ENCODE measurements at places on chromosomes 1 and 21.

GRCh38 chr1:205610901-205611466 is 20.8 kb downstream of the ELK4 start:
- H3K27ac ChIP-seq: peak overlapping the region; percentile 72
- H3K4me3 ChIP-seq: peak overlapping the region; percentile 8
- no peaks in the 10 kb centered on the region for H3K27me3 ChIP-seq
- H3K4me1 ChIP-seq: peaks cover 43% of the 10 kb centered on the region
- peaks cover 75% of the 10 kb centered on the region for H3K36me3 ChIP-seq

DNA sequence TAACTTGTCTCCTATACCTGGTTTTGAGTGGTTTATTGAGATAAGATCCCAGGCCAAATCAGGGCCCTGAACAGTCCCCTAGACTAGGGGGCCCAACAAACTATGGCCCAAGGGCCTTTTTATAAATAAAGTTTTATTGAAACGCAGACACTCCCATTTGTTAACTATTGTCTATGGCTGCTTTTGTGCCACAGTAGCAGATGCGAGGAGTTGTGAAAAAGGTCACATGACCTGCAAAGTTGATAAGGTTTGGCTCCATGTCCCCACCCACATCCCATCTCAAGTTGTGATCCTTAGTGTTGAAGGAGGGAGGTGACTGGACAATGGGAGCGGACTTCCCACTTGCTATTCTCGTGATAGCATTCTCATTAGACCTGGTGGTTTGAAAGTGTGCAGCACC is 29.5 kb upstream of the RAB4A start:
- H3K4me1 ChIP-seq: no peaks in the 10 kb centered on the region
- no peak overlapping the region for H3K27ac ChIP-seq
- no peak for DNase-seq
- peaks cover 9% of the 10 kb centered on the region for H3K36me3 ChIP-seq
- peaks cover 18% of the 10 kb centered on the region for H3K27me3 ChIP-seq

DNA sequence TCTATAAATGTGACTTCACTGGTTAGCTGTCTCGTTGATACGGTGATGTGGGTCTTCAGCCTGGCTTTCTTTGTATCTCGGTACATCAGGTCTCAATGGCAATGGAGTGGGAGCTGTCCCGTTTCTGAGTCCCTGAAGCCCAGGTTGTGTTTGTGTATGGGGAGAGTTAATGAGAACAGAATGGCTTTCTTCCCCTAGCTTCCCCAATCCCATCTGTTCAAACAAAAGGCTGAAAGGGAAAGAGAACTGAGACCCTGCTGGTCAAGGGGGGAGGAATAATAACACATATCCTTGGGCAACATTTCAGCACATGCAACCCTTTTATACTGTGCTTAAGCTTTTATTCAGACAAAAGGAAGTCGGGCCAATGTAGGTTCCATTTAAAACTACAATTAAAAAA is 28.4 kb upstream of the CASQ2 start:
- no peaks in the 10 kb centered on the region for H3K36me3 ChIP-seq
- no peaks in the 10 kb centered on the region for H3K4me1 ChIP-seq
- no peak for DNase-seq

DNA sequence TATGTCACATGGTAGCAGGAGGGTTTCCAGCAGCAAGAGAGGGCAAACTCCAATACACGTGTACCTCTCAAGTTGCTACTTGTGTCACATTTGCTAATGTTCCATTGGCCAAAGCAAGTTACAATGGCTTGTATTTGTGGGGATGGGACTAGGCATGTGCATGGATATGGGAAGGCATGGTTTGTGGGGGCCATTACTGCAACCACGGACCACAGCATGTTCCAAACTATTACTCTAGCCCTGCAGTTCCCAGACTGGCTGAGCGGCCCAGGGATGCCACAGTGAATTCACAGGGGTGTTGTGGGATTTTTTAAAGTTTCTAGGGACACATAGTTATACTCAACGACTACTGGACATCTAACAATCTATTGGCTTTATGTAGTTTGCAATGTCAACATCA is 133.1 kb downstream of the GIPC2 start:
- H3K27ac ChIP-seq: no peak overlapping the region
- H3K27me3 ChIP-seq: no peaks in the 10 kb centered on the region
- no peak overlapping the region for H3K4me3 ChIP-seq
- no peak for DNase-seq
- H3K36me3 ChIP-seq: no peaks in the 10 kb centered on the region
- H3K4me1 ChIP-seq: no peaks in the 10 kb centered on the region

GRCh38 chr1:203765029-203765837 is at the start of gene LAX1:
LAX1 (plus strand) TSS chr1:203765183; CDS start chr1:203765566, 383 bp downstream.
- DNase-seq: peak; percentile 78
- peaks cover 36% of the 10 kb centered on the region for H3K4me1 ChIP-seq
- peak within 1 kb of the TSS; percentile 99 for H3K27ac ChIP-seq
- peaks cover 27% of the 10 kb centered on the region for H3K36me3 ChIP-seq
- peak within 1 kb of the TSS; percentile 90 for H3K4me3 ChIP-seq
- H3K27me3 ChIP-seq: no peaks in the 10 kb centered on the region

- peaks cover 16% of the 10 kb centered on the region for H3K4me1 ChIP-seq
- peak; percentile 91 for DNase-seq
- H3K27me3 ChIP-seq: no peaks in the 10 kb centered on the region
- no peak overlapping the region for H3K4me3 ChIP-seq
- H3K27ac ChIP-seq: peak overlapping the region; percentile 97
- peaks cover 31% of the 10 kb centered on the region for H3K36me3 ChIP-seq
These were observed 1.2 kb downstream of the ANP32E start for GRCh38 chr1:150234566-150235293.

GRCh38 chr1:224292419-224292818 is 37.6 kb downstream of the NVL start:
- no peaks in the 10 kb centered on the region for H3K4me1 ChIP-seq
- H3K27me3 ChIP-seq: no peaks in the 10 kb centered on the region

GRCh38 chr1:107867897-107868296 is 97.1 kb downstream of the VAV3 start:
- no peak for DNase-seq
- peaks cover 7% of the 10 kb centered on the region for H3K36me3 ChIP-seq
- H3K4me3 ChIP-seq: no peak overlapping the region
- H3K4me1 ChIP-seq: peaks cover 25% of the 10 kb centered on the region
- no peak overlapping the region for H3K27ac ChIP-seq

DNA sequence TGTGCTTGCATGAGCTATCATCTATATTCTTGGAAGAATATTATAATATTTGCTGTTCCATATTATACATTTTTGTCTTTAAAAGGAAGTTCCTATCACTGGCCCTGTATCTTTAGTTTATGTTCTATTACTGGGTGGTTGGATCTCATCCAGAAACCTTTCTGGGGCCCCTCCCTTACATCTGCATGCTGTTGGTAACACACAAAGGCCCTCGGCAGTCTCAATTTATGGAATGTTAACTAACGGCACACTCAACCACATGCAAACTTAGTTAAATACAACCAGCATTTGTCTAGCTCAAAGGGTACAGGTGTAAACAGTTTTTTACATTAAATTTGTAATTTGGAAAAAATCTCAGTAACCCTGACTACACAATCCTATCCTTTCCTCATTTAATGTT is 9.7 kb upstream of the HYI start:
- no peak for DNase-seq
- no peaks in the 10 kb centered on the region for H3K36me3 ChIP-seq
- no peak overlapping the region for H3K4me3 ChIP-seq
- H3K4me1 ChIP-seq: peaks cover 9% of the 10 kb centered on the region
- H3K27me3 ChIP-seq: peaks cover 17% of the 10 kb centered on the region
- no peak overlapping the region for H3K27ac ChIP-seq

DNA sequence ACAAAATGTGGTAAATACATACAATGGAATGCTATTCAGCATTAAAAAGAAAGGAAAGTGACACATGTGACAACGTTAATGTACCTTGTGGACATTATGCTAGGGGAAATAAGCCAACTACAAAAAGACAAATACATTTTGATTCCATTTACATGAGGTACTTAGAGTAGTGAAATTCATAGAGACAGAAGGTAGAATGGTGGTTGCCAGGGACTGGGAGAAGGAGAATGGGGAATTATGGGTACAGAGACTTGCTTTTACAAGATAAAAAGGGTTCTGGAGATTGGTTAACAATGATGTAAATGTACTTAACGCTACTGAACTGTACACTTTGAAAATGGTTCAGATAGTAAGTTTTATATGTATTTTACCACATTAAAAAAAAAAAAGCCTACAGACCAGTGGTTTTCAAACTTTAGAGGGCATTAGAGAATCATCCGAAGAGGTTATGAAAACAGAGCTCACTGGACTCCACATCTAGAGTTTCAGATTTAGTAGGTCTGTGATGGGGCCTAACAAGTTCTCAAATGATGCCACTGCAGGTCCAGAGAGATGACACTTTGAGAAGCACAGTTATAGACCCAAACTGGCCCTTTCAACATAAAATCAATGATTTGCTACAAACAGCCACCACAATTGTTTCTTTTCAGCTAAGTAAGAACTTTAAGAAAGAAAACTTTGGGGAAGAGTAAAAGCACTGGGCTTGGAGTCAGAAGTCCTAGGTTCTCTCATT is 9.6 kb upstream of the ADCY10 start:
- no peaks in the 10 kb centered on the region for H3K27me3 ChIP-seq
- H3K4me3 ChIP-seq: no peak overlapping the region
- peaks cover 4% of the 10 kb centered on the region for H3K4me1 ChIP-seq
- H3K36me3 ChIP-seq: peaks cover 10% of the 10 kb centered on the region
- no peak overlapping the region for H3K27ac ChIP-seq
- DNase-seq: no peak

- no peak overlapping the region for H3K4me3 ChIP-seq
- peaks cover 44% of the 10 kb centered on the region for H3K4me1 ChIP-seq
- H3K36me3 ChIP-seq: no peaks in the 10 kb centered on the region
- H3K27me3 ChIP-seq: peaks cover 14% of the 10 kb centered on the region
These were observed 60.1 kb upstream of the COA6 start for GRCh38 chr1:234313171-234313570.

- no peak overlapping the region for H3K4me3 ChIP-seq
- H3K27ac ChIP-seq: no peak overlapping the region
- no peaks in the 10 kb centered on the region for H3K36me3 ChIP-seq
These were observed 61.8 kb upstream of the LAMC2 start for GRCh38 chr1:183124259-183124658.

DNA sequence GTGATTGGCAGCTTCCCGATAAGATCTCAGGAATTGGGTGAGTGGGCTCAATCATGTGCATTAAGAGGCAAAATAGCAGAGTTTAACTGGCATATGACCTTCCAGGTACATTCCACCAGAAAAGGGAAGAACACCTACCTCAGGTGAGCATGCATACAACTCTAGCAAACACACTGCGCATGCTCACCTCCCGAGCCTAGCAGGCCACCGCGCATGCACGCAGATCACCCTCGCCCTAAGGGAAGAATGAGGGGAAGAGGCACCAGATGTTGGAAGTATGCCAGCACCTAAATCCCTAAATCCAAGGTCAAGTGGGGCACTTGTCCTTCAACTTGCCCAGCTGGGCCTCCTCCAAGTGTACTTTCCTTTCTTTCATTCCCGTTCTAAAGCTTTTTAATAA is 23.6 kb upstream of the CBR3 start:
- DNase-seq: no peak
- peaks cover 9% of the 10 kb centered on the region for H3K4me1 ChIP-seq
- no peaks in the 10 kb centered on the region for H3K36me3 ChIP-seq
- H3K27ac ChIP-seq: no peak overlapping the region

DNA sequence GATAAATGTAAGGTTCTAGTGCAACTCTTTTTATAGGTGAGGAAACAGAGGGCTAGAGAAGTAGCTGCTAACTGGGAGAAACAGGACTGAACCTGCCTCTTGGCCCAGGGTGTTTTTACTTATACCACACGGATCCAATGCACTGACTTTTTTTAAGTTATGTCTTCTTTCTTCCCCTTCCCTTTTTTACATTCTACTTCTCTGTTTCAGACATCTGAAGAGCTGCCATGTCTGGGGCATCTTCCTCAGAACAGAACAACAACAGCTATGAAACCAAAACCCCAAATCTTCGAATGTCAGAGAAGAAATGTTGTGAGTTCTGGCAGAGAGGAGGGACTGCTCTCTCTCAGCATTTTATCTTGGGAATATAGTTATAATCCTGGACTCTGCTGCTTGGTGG is 1.4 kb downstream of the PFKFB2 start:
- no peak overlapping the region for H3K27ac ChIP-seq
- H3K36me3 ChIP-seq: peaks cover 7% of the 10 kb centered on the region
- no peak overlapping the region for H3K4me3 ChIP-seq
- H3K27me3 ChIP-seq: peaks cover 7% of the 10 kb centered on the region
- no peak for DNase-seq

- no peak for DNase-seq
- H3K27me3 ChIP-seq: peaks cover 80% of the 10 kb centered on the region
- peak overlapping the region; percentile 44 for H3K27ac ChIP-seq
- peaks cover 3% of the 10 kb centered on the region for H3K4me1 ChIP-seq
- H3K36me3 ChIP-seq: peaks cover 5% of the 10 kb centered on the region
These were observed 1.6 kb downstream of the PAX7 start for GRCh38 chr1:18632218-18632588.

DNA sequence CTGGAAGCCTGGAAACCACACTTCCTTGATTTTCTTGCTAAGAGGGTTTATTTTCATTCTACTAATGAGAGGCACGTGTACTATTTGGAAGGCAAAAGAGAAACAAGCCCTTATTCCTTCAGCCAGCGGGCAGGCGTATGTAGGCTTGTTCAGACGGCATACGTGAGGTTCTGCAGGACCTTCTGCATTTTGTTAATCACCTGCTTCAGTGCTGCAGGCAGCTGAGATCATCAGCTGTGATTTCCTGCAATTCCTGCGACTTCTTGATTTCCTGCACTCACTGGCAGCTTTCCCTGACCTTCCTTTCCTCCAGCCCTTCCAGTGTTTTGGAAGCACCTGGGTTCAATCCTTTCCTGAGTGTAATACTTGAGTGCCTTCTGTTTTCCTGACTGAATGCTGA is 43.4 kb downstream of the TSNAX start:
- H3K27me3 ChIP-seq: peaks cover 4% of the 10 kb centered on the region
- peaks cover 11% of the 10 kb centered on the region for H3K36me3 ChIP-seq
- no peak overlapping the region for H3K27ac ChIP-seq
- DNase-seq: no peak

- no peak overlapping the region for H3K27ac ChIP-seq
- H3K36me3 ChIP-seq: no peaks in the 10 kb centered on the region
- peaks cover 3% of the 10 kb centered on the region for H3K27me3 ChIP-seq
- no peaks in the 10 kb centered on the region for H3K4me1 ChIP-seq
- no peak overlapping the region for H3K4me3 ChIP-seq
- no peak for DNase-seq
These were observed 134.2 kb downstream of the ROR1 start for GRCh38 chr1:63908016-63908415.

GRCh38 chr1:234943836-234944402 is 184.7 kb downstream of the TOMM20 start:
- peaks cover 15% of the 10 kb centered on the region for H3K36me3 ChIP-seq
- no peaks in the 10 kb centered on the region for H3K27me3 ChIP-seq
- H3K4me1 ChIP-seq: peaks cover 21% of the 10 kb centered on the region
- H3K4me3 ChIP-seq: no peak overlapping the region
- DNase-seq: no peak
- peak overlapping the region; percentile 10 for H3K27ac ChIP-seq

GRCh38 chr1:163436140-163436812 is 114.5 kb downstream of the NUF2 start:
- no peaks in the 10 kb centered on the region for H3K4me1 ChIP-seq
- H3K4me3 ChIP-seq: no peak overlapping the region
- no peak overlapping the region for H3K27ac ChIP-seq

DNA sequence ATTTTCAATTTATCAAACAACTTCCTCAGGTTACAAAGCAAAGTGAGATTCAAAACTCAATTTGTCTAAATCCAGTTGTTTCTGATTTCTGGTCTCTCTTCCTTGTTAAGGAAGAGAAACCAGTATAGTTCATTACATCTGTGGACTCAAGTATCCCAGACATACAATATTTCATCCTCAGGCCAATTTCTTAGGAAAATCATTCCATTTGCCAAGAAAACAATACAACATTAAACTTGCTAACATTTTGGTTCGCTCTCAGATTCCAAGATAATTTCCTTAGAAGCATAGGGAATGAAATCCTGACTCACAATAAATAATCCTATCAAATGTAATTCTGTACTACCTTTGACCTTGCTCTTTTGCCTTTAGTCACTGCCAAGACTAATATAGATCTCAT is 11.2 kb upstream of the TTLL7 start:
- DNase-seq: no peak
- no peaks in the 10 kb centered on the region for H3K36me3 ChIP-seq
- no peak overlapping the region for H3K4me3 ChIP-seq
- peaks cover 7% of the 10 kb centered on the region for H3K27me3 ChIP-seq

All from activated T-helper 2 cell treated with anti-CD3 and anti-CD28 coated beads, Interferon-gamma antibody, Interleukin-2, Interleukin-4, amounts not matched to agents 10 μg/mL and 5 μg/mL and 100 μg/mL, durations not matched to agents 14 hours and 24 hours and 36 hours (primary cell).